Stimulated activated memory B cell treated with anti-CD40 and anti-IgM and Interleukin-4, amounts not matched to agents 10 μg/mL and 1 μg/mL and 100 μg/mL, for 72 hours (primary cell): ENCODE measurements at places on chromosomes 3 and 15.

GRCh38 chr3:8282541-8283165 lies 219.0 kb upstream of the LMCD1 start:
- no peak for ATAC-seq

GRCh38 chr3:99637368-99638111 lies 854 bp upstream of the COL8A1 start:
- no peak for ATAC-seq

GRCh38 chr3:42443292-42443691 lies 32.9 kb upstream of the LYZL4 start:
- ATAC-seq = no peak

- no peak for ATAC-seq
These were observed 85.8 kb downstream of the ATP11B start for GRCh38 chr3:182879031-182879611.

DNA sequence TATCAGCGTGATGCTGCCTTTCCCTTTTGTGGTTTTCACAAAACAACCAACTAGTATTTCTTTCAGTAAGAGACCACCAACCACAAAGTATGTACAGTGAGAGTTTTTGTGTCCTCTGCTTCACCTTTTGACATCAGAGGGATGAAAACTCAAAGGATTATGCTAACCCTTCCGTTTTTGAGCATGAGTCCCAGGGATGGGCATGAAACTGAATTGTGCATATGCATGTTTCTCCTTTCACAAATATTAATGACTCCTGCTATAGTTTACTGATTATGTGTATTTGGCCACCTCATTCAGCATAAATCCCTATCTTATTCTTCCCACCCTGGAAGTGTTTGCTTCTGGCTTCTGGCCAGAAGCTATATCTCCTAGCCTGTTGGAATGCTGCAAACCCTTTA lies 59.2 kb downstream of the RSRC1 start:
- ATAC-seq = no peak

GRCh38 chr3:178823591-178824246 lies 247.9 kb downstream of the ZMAT3 start:
- ATAC-seq = no peak

- ATAC-seq = no peak
These were observed 87.5 kb downstream of the RORA start for GRCh38 chr15:61141497-61142125.

- ATAC-seq = no peak
These were observed 280.1 kb downstream of the ERC2 start for GRCh38 chr3:56188201-56188600.

DNA sequence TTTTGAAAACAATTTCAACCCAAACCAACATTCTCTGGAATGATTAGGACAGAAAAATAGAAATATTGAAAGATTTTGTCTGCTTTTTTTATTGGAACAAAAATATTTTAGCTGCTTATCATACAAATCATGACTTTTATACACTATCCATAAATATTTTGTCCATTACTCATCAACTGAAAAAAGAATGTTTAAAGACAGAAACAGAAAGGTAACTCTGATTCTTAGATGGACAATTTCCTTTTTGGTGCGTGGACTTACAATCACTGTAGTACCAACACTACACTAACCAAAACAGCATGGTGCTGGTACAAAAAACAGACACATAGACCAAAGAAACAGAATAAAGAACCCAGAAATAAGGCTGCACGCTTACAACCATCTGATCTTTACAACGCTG lies 582.8 kb upstream of the CCDC54 start:
- no peak for ATAC-seq

GRCh38 chr15:101201411-101202174 lies 50.3 kb downstream of the CHSY1 start:
- no peak for ATAC-seq

DNA sequence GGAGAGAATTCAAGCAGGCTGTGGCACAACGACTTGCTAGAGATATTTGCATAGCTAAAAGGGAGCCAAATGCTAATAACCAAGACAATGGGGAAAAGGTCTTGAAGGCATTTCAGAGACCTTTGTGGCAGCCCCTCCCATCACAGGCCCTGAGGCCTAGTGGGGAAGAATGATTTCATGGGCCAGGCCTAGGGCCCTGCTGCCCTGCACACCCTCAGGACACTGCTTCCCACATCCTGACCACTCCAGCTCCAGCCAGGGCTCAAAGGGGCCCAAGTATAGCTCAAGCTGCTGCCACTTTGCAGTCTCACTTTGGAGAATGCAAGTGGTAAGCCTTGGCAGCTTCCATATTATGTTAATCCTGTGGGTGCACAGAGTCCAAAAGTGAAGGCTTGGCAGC lies 21.5 kb upstream of the PTPN23 start:
- no peak for ATAC-seq

GRCh38 chr3:117989982-117990381 lies 1044.7 kb downstream of the IGSF11 start:
- no peak for ATAC-seq

DNA sequence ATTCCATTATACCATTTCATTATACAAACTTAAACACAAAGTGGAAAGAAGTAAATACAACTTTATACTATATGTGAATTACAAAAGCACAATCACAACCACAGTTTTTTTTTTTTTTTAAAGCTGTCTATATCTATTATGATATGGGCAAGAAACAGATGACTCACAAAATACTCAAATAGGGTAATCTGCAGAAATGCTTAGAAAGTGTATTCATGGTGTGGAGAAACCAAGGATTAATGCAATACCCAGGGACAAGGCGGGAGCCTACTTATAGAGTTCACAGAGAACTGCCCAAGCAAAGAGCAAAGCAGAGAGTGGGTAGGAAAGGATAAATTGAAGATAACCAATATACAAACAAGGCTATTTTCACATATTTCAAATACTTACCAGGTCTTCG lies 332.0 kb downstream of the FHIT start:
- ATAC-seq = no peak

DNA sequence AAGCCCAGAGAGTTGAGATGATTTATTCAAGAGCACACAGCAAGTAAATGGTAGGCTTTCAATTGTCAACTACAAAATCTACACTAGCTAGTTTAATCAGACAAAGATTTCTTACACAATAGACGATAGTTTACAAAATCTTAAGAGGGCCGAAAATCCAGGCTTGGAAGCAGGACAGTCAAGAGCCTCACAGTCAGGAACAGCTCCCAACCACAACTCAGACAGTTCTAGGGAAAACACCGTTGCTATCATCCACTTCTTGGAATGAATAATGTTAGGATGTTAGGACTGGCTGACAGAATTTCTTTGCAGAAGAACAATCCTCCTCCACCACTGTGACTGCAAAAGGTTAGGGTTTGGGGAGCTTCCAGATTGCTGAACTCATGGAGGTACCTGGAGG lies 290.8 kb upstream of the ZPLD1 start:
- ATAC-seq = no peak

DNA sequence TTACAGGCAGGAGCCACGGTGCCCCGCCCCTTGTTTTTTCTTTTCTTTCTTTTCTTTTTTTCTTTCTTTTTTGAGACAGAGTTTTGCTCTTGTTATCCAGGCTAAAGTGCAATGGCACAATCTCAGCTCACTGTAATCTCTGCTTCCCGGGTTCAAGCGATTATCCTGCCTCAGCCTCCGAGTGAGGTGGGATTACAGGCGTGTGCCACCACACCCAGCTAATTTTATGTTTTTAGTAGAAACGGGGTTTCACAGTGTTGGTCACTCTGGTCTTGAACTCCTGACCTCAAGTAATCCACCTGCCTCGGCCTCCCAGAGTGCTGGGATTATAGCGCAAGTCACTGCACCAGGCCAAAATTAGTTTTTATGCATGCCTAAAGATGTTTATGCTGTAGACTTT lies 2.5 kb downstream of the RPL35A start:
- ATAC-seq = no peak
